Small intestine (tissue), 16 donors: ENCODE measurements at places on chromosomes 7 and 10. TPM values are rescaled to one million over a fixed set of nuclear protein-coding genes. Genes with fewer than 3 reads are reported as not detected.

- no peak for DNase-seq
- no peaks in the 10 kb centered on the region for H3K27me3 ChIP-seq
- no peak overlapping the region for H3K4me3 ChIP-seq
These were observed 49.5 kb upstream of the CREB5 start for GRCh38 chr7:28362812-28363211.

DNA sequence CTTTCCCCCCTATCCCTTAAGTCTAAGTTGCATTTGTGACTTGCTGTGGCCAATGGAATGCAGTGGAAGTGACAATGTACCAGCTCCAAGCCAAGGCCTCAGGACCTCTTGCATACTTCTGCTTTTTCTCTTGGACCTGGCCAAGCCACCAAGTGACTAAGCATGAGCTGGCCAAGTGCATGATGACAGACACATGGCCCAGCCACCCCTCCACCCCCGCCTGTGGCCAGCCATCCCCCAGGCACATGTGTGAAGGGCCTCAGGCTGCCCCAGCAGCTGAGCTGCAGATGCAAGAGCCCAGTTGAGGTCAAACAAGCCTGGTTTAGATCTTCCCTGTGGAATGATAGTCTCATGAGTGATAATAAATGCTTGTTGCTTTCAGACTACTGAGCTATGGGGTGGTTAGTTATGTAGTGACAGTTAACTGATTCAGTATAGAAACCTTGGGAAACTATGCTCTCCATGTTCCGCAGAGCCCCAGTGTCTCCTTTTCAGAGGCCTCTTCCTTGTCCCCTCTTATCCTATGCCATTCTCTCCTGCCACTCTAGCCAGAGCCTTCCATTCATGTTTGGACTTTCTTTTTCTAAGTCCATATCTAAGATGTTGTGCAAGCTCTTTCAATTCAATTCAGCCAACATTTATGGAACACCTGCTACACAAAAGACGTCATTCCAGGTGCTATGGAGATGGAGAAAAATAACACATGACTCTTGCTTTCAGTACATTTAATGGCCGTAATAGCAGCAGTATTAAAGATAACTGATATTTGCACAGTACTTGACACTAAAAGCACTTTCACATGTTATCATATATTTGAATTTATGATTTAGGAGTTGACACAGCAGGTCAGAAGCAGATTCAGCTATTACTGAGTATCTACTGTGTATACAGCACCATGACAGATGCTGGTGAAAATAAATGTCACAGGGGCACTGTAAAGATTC lies 55.5 kb upstream of the LOXL4 start:
- no peak overlapping the region for H3K27ac ChIP-seq
- peaks cover 3% of the 10 kb centered on the region for H3K4me1 ChIP-seq
- H3K27me3 ChIP-seq, result no peaks in the 10 kb centered on the region

DNA sequence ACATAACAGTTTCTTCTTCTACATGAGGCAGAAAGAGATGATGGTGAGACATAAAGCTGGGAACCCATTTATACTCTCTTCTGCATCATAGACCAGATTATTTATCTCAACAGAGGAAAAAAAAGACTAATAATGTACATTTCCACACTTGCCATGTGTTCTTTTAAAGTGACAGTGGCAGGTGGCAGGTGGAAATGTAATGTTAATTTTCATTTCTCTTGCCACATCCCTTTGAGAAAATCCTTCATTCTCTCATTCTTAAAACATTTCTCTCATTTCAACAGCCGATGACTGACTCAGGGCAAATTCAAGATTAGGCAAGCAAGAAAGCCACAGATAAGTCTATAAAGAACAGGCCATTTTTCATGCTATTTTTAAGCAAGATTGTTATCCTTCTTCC lies 635.6 kb upstream of the SORCS1 start:
- no peaks in the 10 kb centered on the region for H3K27me3 ChIP-seq
- no peaks in the 10 kb centered on the region for H3K36me3 ChIP-seq
- no peak for DNase-seq
- no peak overlapping the region for H3K4me3 ChIP-seq
- H3K27ac ChIP-seq, result no peak overlapping the region
- no peaks in the 10 kb centered on the region for H3K4me1 ChIP-seq

GRCh38 chr10:106147021-106147420 lies 1017.5 kb downstream of the SORCS1 start:
- H3K27ac ChIP-seq, result no peak overlapping the region
- no peak overlapping the region for H3K4me3 ChIP-seq
- no peak for DNase-seq
- H3K36me3 ChIP-seq, result no peaks in the 10 kb centered on the region

GRCh38 chr7:50203521-50203920 lies 101.0 kb upstream of the IKZF1 start:
- no peaks in the 10 kb centered on the region for H3K4me1 ChIP-seq
- H3K4me3 ChIP-seq, result no peak overlapping the region
- DNase-seq, result no peak
- no peak overlapping the region for H3K27ac ChIP-seq
- no peaks in the 10 kb centered on the region for H3K36me3 ChIP-seq
- no peaks in the 10 kb centered on the region for H3K27me3 ChIP-seq

DNA sequence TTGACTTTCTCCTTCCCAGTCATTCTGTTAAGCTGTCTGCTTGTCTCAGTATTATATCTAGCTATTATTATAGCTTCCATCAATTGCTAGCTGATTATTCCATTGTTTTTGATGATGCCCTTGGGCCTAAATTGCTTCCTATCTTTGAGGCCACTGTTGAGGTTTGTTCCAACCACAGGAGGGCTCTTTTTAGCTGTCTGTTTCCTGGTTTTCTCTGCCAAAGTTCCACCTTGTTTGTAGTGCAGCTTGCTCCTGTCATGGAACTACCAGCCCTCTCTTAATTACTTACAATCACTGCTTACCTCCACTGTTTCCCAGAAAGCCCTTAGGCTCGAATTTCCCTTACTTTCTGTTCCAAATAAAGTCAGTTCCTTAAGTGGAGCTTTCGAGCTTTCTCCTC lies 118.7 kb upstream of the SEC61G start:
- no peaks in the 10 kb centered on the region for H3K27me3 ChIP-seq
- peak; percentile 33 for DNase-seq
- peaks cover 4% of the 10 kb centered on the region for H3K4me1 ChIP-seq

GRCh38 chr10:1172256-1172984 lies 116.2 kb downstream of the WDR37 start:
- no peak overlapping the region for H3K27ac ChIP-seq
- no peak for DNase-seq
- no peaks in the 10 kb centered on the region for H3K4me1 ChIP-seq
- no peaks in the 10 kb centered on the region for H3K36me3 ChIP-seq
- no peaks in the 10 kb centered on the region for H3K27me3 ChIP-seq

GRCh38 chr7:69764147-69764546 lies 165.9 kb downstream of the AUTS2 start:
- no peaks in the 10 kb centered on the region for H3K4me1 ChIP-seq
- no peak overlapping the region for H3K4me3 ChIP-seq
- no peaks in the 10 kb centered on the region for H3K27me3 ChIP-seq
- DNase-seq, result no peak
- H3K27ac ChIP-seq, result no peak overlapping the region

- H3K36me3 ChIP-seq, result peaks cover 2% of the 10 kb centered on the region
- DNase-seq, result no peak
- no peak overlapping the region for H3K27ac ChIP-seq
- H3K27me3 ChIP-seq, result no peaks in the 10 kb centered on the region
- H3K4me1 ChIP-seq, result peaks cover 4% of the 10 kb centered on the region
These were observed 90.0 kb downstream of the MYOF start for GRCh38 chr10:93392121-93392520.

DNA sequence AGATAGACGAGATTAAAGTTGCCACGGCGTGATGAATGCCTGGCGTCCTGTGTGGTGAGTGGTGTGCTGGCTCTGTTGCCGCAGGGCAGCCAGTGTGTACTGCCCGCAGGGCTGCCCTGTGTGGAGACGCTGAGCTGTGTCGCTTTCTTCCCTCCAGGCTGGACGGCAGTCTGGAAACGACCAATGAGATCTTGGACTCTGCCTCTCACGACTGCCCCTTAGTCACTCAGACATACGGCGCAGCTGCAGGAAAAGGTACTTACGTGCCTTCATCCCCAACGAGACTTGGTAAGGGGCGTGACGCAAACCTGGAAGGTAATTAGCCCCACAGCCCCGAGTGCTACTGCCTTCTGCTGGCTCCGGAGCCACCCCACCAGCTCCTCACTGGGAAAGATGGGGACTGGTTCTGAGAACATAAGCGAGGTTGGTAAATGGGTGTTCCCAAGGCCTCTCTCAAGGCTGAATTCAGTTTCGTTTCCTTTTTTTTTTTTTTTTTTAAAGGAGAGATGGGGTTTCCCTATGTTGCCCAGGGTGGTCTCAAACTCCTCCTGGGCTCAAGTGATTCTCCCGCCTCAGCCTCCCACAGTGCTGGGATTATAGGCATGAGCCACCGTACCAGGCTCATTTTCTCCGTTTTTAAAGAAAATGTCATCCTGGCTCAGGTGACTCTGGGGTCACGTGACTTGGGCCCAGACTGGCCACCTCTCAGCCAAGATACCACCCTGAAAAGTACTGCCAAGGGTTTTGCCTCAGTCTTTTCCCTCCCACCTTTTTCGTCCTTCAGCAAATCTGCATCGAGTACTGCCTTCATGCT lies 39.6 kb downstream of the WIPI2 start:
- no peak overlapping the region for H3K27ac ChIP-seq
- no peak overlapping the region for H3K4me3 ChIP-seq
- no peak for DNase-seq

- H3K27me3 ChIP-seq, result no peaks in the 10 kb centered on the region
- H3K4me1 ChIP-seq, result peaks cover 4% of the 10 kb centered on the region
- DNase-seq, result no peak
- peaks cover 11% of the 10 kb centered on the region for H3K36me3 ChIP-seq
- no peak overlapping the region for H3K27ac ChIP-seq
These were observed 13.5 kb downstream of the ERLIN1 start for GRCh38 chr10:100172349-100172748.

DNA sequence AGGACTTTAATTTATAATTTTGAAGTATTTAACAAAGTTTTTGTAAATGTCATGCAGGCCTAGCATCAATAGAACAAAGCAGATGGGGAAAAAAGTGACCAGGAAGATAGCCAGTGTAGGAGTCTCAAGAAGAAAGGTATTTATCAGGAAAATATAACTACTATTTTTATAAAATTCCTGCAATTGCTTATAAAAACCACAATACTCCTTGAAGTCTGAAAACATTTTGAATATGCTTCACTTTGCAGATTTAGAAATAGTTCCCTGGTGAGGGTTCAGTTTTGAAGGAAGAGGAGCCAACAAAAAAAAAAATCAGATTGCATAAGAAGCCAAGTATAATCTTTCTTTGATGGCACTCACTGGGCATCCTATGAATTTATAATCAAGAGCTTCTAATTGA lies 34.1 kb downstream of the MTERF1 start:
- no peaks in the 10 kb centered on the region for H3K27me3 ChIP-seq
- H3K27ac ChIP-seq, result no peak overlapping the region
- H3K36me3 ChIP-seq, result no peaks in the 10 kb centered on the region
- DNase-seq, result no peak

PIK3AP1 gene
- polyA plus RNA-seq, result 5.7 TPM

CRHR2 gene
- polyA plus RNA-seq, result 0.04 TPM

ANXA8 gene
- polyA plus RNA-seq, result 3.4 TPM

BAIAP2L1 gene
- 25.6 TPM for polyA plus RNA-seq

ITPRID1 gene
- polyA plus RNA-seq, result not detected

TASOR2 gene
- 5.4 TPM for polyA plus RNA-seq

PDE1C gene
- polyA plus RNA-seq, result 0.54 TPM

FGL2 gene
- 14.6 TPM for polyA plus RNA-seq
